ENCODE measurements at places on chromosomes 6 and 20. TPM values are rescaled to one million over a fixed set of nuclear protein-coding genes. Genes with fewer than 3 reads are reported as not detected.

DNA sequence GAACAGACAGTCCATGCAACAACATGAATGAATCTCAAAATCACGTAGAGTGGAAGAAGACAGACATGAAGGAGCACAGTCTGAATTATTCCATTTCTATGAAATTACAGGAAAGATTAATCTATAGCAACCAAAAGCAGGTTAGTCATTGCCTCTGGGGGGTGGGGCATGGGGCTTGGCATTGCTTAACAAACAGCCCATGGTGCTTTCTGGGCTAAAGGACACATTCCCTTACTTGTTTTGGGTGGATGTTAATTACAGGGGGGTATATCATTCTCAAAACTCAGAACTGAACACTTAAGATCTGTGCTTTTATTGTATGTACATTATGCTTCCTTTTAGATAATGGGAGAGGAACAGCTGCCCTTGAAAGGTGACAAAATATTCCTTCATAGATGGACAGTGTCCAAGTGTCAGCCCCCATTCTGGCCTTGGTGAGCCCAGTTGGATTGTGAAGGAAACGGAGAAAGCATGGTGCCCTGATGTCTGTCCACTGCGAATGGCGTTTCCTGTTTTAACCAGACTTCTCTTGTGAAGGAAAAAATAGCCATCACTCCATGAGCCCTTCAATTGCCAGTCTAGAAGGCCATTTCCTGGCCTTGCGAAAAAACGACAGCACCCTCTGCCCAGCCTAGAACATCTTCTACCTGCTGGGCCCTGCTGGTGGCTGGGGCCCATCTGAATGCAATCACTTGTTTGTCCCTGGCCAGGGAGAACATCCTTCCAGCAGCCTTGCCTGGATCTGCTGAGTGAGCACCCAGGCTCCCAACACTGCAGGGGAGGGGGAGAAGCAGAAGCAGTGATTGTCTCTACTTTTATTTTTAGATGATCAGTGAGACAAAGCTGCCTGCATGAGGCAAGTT is 179.7 kb downstream of the BCAS1 start:
- DNase-seq = no peak

- DNase-seq = peak; percentile 85
Observed at GRCh38 chr6:35302604-35303241, 5.1 kb downstream of the DEF6 start.

DNA sequence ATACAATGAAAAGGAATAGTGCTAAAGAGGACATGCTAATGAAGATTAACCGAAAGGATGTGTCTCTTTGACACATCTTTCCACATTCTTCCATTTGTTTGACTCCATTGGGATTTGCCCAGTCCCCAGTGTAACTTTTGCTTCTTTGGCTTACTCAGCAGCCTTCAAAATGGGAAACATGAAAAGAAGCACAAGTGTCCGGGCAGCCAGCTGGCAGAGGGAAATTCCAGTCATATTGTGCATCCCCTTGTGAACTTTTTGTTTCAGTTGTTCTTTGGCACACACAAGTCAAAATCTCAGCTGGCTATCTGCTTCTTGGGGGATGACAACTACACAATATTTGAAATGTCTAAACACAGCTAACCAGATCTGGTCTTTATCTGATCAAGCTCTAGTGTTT is 157.4 kb downstream of the OGFRL1 start:
- no peak for DNase-seq

Gene GMPR
- 16.1 TPM for total RNA-seq
